ENCODE measurements at places on chromosomes 12 and 14.
A peak's percentile ranks its signal among the peaks of the same experiment; 100 is the strongest.

DNA sequence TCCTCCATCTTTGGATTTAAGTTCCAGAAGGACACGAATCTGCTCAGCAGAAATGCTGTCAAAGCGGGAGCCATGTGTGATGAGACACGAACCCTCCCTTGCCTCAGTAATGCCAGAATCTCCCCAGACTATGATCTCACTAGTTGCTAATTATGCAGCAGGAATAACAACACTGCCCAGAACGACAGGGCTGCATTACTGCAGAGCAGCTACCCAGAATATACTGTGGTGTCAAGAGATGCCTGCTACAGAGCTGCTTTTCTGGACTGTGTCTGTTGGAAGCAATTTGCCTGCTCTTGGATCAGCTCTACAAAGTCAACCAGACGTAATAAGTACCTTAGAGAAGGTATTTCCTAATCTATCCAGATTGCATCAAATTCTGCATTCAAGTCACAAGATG is 5.5 kb downstream of the CSRNP2 start:
- peak; percentile 44 for DNase-seq

GRCh38 chr12:108635201-108635996 is 1.7 kb upstream of the SELPLG start:
- no peak for DNase-seq

GRCh38 chr12:111699-112493 is 45.3 kb downstream of the IQSEC3 start:
- DNase-seq = no peak

DNA sequence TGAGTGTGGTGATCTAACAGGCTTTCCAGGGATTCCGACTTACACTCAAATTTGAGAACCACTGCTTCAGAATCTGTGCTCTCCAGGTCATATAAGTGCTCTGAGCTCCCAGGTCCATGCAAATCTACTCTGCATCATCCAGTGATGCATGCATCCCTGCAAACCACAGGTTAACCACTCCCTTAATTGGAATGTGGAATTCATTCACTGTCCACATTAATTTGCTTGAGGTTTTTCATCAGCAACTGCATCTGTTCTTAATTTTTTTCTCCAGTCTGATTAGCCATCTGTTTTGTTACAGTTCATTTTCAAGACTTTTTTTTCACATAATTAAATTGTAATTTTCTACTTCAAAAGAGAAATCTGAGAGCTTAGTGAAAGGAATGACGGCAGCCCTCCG is 43.4 kb upstream of the RIN3 start:
- DNase-seq = no peak

GRCh38 chr12:1863823-1864222 is 43.5 kb downstream of the LRTM2 start:
- no peak for DNase-seq

DNA sequence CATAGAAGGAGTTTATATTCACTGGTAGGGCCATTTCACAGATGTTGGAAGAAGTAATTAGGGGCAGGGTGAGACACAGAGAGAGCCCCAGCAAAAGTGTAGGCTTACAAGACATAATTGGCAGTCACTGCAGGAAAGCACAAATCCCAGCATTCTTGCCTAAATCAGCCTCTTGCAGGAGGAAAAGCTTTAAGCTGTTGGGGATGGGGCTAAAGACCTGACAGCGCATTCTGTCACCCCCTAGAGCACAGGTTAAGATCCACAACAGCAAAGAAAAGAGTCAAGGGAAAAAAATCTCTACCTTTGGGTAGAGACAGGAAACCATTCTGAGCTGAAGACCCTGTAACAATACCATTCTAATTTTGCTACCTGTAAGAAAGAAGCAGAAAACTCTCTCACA is 409.0 kb downstream of the DAD1 start:
- no peak for DNase-seq

DNA sequence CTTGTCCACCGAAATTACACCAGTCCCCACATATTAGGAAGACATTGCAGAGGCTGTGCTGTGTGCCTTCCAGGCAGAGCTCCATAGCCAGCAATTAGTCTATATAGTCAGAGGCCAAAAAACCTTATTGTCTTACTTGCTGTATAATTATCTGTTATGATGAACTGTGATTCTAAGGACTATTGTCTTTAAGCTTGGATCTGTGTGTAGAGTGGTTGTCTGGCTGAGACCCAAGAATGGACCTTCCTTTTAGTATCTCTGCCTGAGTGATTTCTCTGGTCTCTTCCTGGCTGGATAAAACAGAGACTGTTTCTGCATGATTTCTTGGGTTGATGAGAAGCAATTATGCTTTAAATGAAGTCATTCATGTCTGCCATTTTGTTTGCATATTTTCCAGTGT is 465.3 kb downstream of the PRKD1 start:
- no peak for DNase-seq

- DNase-seq = peak; percentile 20
These were observed 40.4 kb downstream of the KICS2 start for GRCh38 chr12:64181430-64182291.

- DNase-seq = no peak
These were observed 171.5 kb downstream of the PTPN11 start for GRCh38 chr12:112590281-112590680.

DNA sequence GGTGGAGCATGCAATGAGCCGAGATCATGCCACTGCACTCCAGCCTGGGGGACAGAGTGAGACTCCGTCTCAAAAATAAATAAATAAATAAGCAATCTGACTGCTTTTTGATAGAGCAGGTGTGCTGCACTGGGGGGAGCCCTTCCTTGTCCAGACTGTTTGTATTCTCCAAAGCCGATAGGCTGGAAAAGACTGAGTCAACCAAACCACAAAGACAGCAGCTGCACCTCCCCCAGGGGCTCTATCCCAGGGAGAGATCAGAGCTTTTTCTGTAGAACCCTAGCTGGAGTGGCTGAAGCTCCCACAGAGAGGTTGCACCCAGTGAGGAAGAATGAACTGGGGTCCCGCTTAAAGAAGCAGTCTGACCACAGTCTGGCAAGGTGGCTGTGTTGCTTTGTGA is 45.8 kb upstream of the LALBA start:
- no peak for DNase-seq

DNA sequence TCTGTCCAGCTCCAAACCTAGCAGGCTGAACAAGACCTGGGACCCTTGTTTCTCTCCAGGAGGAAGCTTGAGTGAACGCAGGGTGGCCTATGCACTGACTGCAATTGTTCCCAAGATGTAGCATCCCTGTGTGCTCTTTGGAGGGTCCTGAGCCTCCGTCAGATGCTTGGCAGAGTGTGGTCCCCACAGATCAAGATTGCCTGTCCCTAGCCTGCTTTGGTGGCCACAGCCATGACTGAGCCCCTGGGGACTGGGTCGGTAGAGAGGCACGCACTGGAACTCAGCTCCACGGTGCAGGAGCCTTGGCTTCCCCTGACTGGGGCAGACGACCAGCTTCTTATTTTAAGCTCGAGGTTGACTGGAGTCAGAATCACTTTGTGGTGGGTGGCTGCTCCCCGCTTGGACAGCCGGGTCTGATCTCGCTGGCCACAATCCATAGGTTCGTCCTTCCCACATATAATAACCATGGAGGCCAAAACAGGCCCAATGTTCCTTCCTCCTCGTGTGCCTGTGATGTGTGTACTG is 97.8 kb downstream of the LGMN start:
- DNase-seq = no peak

DNA sequence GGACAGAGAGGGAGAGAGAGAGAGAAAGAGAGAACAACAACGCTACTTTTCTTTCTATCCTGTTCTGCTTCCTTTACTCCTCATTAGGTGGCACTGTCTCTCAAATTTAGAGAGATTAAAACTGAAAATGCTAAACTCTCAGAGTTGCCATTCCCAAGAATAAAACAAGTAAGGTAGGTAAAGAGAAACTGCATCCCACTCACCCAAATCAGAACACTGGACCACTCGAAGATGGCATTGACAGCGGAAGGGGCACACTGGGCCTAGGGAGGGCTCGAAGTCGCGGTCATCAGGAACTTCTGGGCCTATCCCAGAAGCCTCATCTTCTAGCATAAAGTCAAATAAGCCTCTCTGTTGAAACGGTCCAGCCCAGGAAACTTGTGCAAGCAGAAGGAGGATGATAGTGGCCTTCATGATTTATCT is 4.5 kb downstream of the DCN start:
- DNase-seq = peak; percentile 14

GRCh38 chr12:86572455-86572854 is 316.3 kb upstream of the MGAT4C start:
- DNase-seq = no peak

DNA sequence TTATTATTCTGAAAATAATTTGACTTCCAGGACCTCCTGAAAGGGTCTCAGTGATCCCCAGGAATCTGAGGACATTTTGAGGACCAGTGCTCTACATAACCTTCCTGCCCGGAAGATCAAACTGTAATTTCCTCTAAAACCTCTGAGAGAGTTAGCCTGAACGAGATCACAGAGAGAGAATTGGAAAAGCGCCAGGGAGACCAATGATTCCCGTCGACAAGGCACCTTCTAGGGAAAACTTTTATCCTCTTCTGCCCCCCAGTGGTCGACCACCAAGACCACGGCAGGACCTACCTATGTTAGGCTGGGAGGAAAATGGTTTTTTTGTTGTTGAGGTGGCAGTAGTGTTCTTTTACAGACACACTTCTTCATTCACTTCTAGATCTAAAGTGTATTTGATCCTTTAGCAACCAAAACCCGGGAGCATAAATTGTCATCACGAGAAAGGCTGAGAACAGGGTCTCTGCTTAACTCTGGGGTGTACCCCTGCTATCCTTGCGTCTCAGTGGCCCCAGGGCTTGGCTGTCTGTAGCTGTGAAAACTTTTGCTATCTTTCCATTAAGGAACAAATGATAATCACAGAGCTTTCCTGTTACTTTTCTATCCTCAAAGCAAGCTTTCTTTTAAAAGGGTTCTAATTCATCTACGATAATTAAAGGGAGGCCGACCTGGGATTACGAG is 62.9 kb upstream of the NID2 start:
- DNase-seq = peak; percentile 70

- DNase-seq = no peak
These were observed 53.5 kb downstream of the PIWIL1 start for GRCh38 chr12:130391186-130391585.

- no peak for DNase-seq
These were observed 96.1 kb upstream of the IFNG-AS1 start for GRCh38 chr12:67893022-67893580.

- no peak for DNase-seq
These were observed 1.8 kb downstream of the B3GNT4 start for GRCh38 chr12:122205053-122205925.

DNA sequence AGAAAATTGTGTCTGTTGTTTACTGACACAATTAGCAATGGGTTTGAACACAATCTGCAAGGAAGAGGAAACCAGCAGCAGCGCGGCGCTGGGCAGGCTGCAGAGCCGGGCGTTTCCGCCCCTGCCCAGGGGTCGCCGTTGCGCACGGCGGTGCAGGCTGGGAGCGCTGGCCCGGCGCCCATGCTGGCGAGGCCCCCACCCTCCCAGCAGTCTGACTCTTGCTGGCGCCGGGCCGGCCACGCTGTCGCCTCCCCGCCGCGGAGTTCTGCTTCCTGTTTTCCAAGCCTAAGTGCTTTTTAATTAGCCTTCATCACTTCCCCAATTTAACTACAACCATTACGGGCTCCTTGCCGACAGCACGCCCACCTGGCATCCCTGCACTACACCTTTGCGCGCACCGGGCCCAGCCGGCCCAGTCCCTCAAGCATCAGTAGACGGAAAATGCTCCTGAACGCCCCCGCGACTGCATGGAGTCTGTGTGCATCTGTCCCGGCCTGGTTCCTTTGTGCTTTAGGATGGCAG is 212.1 kb downstream of the GXYLT1 start:
- DNase-seq = peak; percentile 49

DNA sequence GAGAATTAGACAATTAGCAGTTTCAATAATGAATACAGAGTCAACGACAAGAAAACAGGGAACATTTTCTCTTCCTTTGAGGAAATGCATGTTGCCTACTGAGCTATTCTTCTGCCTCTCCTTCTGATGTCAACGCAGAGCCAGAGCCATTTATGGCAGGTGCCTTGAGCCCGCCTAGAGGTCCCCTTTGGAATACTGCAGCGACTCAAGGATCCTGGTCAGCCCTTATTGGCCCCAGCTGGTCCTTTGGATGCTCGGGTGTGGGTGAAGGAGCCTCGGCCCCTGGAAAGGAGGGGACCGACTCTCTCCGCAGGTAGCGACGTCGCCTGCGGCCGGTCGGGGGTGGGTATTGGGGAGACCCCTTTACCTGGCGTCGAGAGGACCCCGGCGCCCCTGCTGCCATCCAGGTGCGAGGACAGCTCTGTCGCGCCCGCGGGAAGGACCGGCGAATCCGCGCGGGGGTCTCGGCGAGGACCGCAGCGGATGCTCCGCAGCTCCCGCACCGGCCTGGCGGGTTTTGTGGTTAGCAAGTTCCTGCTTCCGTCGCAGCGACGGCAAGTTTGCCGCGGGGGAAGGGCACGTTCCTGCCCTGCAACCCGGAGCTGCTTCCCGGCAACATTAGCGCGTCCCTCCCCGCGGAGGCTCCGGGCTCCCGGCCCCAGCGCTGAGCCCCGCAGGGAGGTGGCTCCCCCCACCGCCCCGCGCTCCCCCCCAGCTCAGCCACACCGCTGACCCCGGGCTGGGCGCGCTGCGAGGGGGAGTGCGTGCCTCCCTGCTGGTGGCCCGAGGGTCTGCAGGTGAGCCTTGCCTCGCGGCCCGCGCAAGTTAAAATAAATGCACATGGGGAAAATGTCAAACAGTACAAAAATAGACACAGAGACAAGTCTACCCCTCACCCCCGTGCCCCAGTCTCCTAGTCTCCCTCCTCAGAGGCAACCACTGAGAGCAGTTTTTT is at the start of gene MANSC1:
MANSC1 (minus strand) TSS at position 532 of the 955 bp plus-strand sequence. CDS start 6,928 bp downstream, outside the sequence.
- DNase-seq = peak; percentile 72

GRCh38 chr14:57435923-57436322 is 45.5 kb downstream of the NAA30 start:
- no peak for DNase-seq

GRCh38 chr12:105667973-105668743 is 337.7 kb downstream of the C12orf75 start:
- DNase-seq = no peak

- no peak for DNase-seq
These were observed 108.6 kb downstream of the SAMD4A start for GRCh38 chr14:54675236-54676128.

- DNase-seq = no peak
These were observed 61.9 kb upstream of the IFNG-AS1 start for GRCh38 chr12:67927324-67927723.

GRCh38 chr12:47709237-47709636 is 3.4 kb upstream of the RPAP3 start:
- DNase-seq = no peak

DNA sequence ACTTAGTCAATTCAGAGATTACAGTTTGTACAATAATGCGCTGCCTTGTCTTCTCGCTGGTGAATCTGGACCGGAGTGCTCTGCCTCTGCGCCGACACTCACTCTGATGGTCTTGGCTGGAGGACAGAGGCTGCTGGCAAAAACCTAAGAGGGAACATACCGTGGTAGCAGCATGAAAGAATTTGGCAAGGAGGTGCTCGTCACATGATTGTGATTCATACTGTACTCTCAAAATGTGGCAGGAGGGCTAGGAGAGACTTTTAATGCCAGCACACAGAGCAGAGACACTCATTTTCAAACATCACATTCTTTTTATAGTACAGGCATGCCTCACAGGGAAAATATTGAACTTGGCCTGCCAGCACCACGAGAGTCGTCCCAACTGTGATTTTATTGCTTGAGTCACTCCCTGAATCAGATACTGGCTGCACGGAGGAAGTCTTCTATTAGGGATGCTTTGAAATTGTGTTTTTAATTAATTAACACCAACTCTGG is 67.8 kb downstream of the HMGA2 start:
- DNase-seq = peak; percentile 85

Data from cerebellum (tissue), 4 donors.